Kidney (tissue), 22 donors: ENCODE measurements at places on chromosomes 5 and 9. TPM values are rescaled to one million over a fixed set of nuclear protein-coding genes. Genes with fewer than 3 reads are reported as not detected.
A peak's percentile ranks its signal among the peaks of the same experiment; 100 is the strongest.

DNA sequence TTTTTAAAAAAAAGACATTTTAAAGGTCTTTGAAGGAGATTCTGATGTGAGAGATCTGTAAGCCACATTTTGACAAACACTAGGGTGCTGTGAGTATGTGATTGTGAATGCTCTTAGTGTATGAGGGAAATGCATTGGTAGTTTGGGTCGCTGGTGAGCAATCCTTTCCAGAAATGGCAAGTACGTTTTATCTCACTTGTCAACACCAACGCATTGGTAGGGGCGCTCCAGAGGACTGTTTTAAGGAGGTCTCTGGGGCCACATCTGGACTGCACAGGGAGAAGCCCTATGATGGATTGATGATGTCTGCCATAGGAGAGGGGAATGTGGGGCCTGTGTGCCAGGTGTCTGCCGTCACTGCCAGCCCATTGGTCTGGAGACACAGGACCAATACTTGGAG, 522.6 kb downstream of the BNC2 start:
- DNase-seq = no peak
- H3K4me1 ChIP-seq = no peaks in the 10 kb centered on the region
- no peaks in the 10 kb centered on the region for H3K36me3 ChIP-seq
- H3K27me3 ChIP-seq = no peaks in the 10 kb centered on the region
- no peak overlapping the region for H3K27ac ChIP-seq

- H3K36me3 ChIP-seq = no peaks in the 10 kb centered on the region
- H3K4me1 ChIP-seq = no peaks in the 10 kb centered on the region
- peaks cover 26% of the 10 kb centered on the region for H3K27me3 ChIP-seq
- DNase-seq = no peak
- no peak overlapping the region for H3K27ac ChIP-seq
Measured at GRCh38 chr5:133607451-133607850, 4.9 kb downstream of the FSTL4 start.

- no peak overlapping the region for H3K4me3 ChIP-seq
- H3K36me3 ChIP-seq = no peaks in the 10 kb centered on the region
- H3K27me3 ChIP-seq = no peaks in the 10 kb centered on the region
- no peak for DNase-seq
- H3K4me1 ChIP-seq = no peaks in the 10 kb centered on the region
Measured at GRCh38 chr9:102779356-102779755, 215.8 kb upstream of the CYLC2 start.

- DNase-seq = peak; percentile 31
- peak overlapping the region; percentile 3 for H3K4me3 ChIP-seq
- no peaks in the 10 kb centered on the region for H3K36me3 ChIP-seq
- peaks cover 33% of the 10 kb centered on the region for H3K4me1 ChIP-seq
Measured at GRCh38 chr5:95808686-95809413, 13.7 kb downstream of the GLRX start.

Gene FABP6
- total RNA-seq = not detected

Gene IL7R
- total RNA-seq = 53.7 TPM

- H3K27ac ChIP-seq = no peak overlapping the region
- H3K4me3 ChIP-seq = no peak overlapping the region
- no peaks in the 10 kb centered on the region for H3K27me3 ChIP-seq
- no peaks in the 10 kb centered on the region for H3K36me3 ChIP-seq
Measured at GRCh38 chr9:103949096-103949495, 145.0 kb upstream of the SMC2 start.

Gene HMGCS1
- total RNA-seq = 55.1 TPM

- no peaks in the 10 kb centered on the region for H3K36me3 ChIP-seq
- DNase-seq = peak; percentile 77
- H3K4me3 ChIP-seq = no peak overlapping the region
- H3K4me1 ChIP-seq = no peaks in the 10 kb centered on the region
- no peak overlapping the region for H3K27ac ChIP-seq
Measured at GRCh38 chr5:149887622-149888183, 56.9 kb downstream of the PDE6A start.

DNA sequence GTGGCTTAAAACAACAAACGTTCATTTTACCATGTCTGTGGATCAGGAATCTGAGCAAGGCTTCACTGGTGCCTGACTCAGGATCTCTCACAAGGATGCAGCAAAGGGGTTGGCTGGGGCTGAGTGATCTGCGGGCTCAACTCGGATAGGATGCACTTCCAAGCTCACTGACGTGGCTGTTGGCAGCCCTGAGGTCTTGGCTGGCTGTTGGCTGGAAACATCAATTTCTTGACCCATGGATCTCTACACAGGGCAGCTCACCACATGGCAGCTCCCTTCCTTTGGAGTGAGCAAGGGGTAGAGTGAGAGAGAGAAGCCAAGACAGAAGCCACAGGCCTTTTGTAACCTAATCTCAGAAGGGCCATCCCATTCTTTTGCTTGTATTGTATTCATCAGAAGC, 202.1 kb downstream of the NXNL2 start:
- H3K36me3 ChIP-seq = no peaks in the 10 kb centered on the region
- DNase-seq = no peak
- no peak overlapping the region for H3K4me3 ChIP-seq

- no peak for DNase-seq
- peak overlapping the region; percentile 71 for H3K27ac ChIP-seq
- H3K4me3 ChIP-seq = no peak overlapping the region
Measured at GRCh38 chr5:6732634-6733410, 19.6 kb downstream of the TENT4A start.

DNA sequence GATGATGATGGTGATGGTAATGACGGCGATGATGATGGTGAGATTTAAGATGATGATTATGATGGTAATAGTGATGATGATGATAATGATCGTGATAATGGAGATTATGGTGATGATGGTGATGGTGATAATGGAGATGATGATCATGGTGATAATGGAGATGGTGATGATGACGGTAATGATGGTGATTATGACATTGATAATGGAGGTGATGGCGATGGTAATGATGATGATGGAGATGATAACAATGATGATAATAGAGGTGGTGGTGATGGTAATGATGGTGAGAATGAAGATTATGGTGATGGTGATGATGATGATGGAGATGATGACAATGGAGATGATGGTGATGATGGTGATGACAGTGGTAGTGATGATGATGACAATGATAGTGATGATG, 69.7 kb downstream of the MED10 start:
- no peak overlapping the region for H3K27ac ChIP-seq
- DNase-seq = no peak
- no peaks in the 10 kb centered on the region for H3K4me1 ChIP-seq
- H3K27me3 ChIP-seq = no peaks in the 10 kb centered on the region
- H3K4me3 ChIP-seq = no peak overlapping the region

DNA sequence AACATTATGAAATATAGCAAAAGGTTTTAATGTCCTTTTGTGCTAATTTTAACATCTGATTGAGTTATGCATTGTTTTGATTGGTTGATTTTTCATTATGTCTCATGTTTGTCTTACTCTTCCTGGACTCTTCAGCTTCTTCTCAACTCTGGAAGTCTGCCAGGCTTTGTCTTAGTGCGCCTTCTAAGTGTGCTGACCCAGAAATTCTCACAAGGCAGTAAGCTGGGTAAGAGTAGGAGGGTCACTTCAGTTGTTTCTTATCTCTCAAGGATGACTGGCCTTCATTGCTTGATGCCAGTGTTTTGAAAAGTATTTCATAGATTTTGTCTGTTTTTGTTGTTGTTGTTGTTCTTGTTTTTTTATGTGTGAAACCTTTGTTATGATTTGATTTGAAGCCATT, 59.2 kb downstream of the RIC1 start:
- no peaks in the 10 kb centered on the region for H3K27me3 ChIP-seq
- H3K4me1 ChIP-seq = peaks cover 2% of the 10 kb centered on the region
- H3K36me3 ChIP-seq = no peaks in the 10 kb centered on the region
- H3K4me3 ChIP-seq = no peak overlapping the region
- no peak for DNase-seq

Gene UGT3A1
- total RNA-seq = 6.1 TPM

GRCh38 chr5:9196403-9197227, 349.3 kb downstream of the SEMA5A start:
- H3K27me3 ChIP-seq = no peaks in the 10 kb centered on the region
- H3K4me3 ChIP-seq = no peak overlapping the region
- DNase-seq = no peak

Gene CSNK1G3
- 39.1 TPM for total RNA-seq

DNA sequence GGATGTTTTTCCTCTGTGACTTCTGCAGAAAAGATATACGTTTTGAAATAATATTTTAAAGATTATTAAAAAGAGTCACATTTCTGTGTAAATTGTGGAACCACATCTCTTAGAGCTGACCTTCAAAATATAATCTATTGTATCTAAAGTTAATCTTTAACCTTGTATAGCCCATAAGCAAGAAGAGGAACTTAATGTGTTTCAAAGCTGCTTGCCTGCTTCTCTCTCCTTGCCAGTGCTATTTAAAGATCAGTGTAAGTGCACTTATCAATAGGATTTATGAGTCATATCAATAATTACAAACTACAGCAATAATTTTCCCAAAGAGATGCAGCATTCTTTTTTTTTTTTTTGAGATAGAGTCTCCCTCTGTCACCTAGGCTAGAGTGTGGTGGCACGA, 29.4 kb upstream of the GDA start:
- no peaks in the 10 kb centered on the region for H3K36me3 ChIP-seq
- no peaks in the 10 kb centered on the region for H3K4me1 ChIP-seq
- no peak overlapping the region for H3K27ac ChIP-seq
- no peak overlapping the region for H3K4me3 ChIP-seq
- DNase-seq = no peak

Gene GARIN3
- not detected for total RNA-seq

- H3K27ac ChIP-seq = no peak overlapping the region
- DNase-seq = no peak
- peaks cover 54% of the 10 kb centered on the region for H3K36me3 ChIP-seq
- no peak overlapping the region for H3K4me3 ChIP-seq
Measured at GRCh38 chr5:176353533-176353932, 8.0 kb downstream of the KIAA1191 start.

GRCh38 chr9:16710888-16711287, 159.6 kb downstream of the BNC2 start:
- H3K36me3 ChIP-seq = no peaks in the 10 kb centered on the region
- H3K4me1 ChIP-seq = no peaks in the 10 kb centered on the region
- H3K27ac ChIP-seq = no peak overlapping the region
- H3K4me3 ChIP-seq = no peak overlapping the region
- H3K27me3 ChIP-seq = no peaks in the 10 kb centered on the region

GRCh38 chr9:114504341-114505186, 709 bp downstream of the WHRN start:
- peak; percentile 74 for DNase-seq
- H3K4me1 ChIP-seq = peaks cover 12% of the 10 kb centered on the region
- H3K4me3 ChIP-seq = peak overlapping the region; percentile 44
- H3K27me3 ChIP-seq = no peaks in the 10 kb centered on the region
- H3K36me3 ChIP-seq = no peaks in the 10 kb centered on the region

GRCh38 chr5:75756981-75757380, 39.7 kb upstream of the POC5 start:
- no peak overlapping the region for H3K4me3 ChIP-seq
- no peaks in the 10 kb centered on the region for H3K4me1 ChIP-seq
- no peaks in the 10 kb centered on the region for H3K36me3 ChIP-seq

GRCh38 chr5:142842994-142843905, 73.1 kb downstream of the ARHGAP26 start:
- no peaks in the 10 kb centered on the region for H3K36me3 ChIP-seq
- H3K4me3 ChIP-seq = no peak overlapping the region
- no peaks in the 10 kb centered on the region for H3K27me3 ChIP-seq
- no peak overlapping the region for H3K27ac ChIP-seq
- no peak for DNase-seq

DNA sequence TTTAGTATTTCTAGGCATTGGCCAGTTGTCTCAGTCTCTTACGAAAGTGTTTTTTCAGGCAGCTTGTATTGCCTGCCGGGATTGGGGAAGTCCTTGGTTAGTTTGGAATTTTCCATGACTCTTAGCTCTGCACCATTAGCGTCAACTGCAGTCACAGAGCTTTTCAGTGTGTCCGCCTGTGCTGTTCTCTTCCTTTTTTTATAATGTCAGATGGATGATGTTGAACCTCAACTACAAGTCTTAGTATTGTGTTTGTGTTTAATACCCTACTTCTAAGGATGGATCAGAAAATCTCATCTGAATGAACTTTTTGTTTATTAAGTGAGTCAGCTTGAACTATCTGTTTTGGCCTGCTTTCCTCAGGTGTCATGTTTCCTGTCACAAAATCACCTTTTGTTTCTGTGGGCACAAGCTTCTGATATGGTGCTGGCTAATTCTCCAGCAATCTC, 33.1 kb downstream of the ATP6V0E1 start:
- no peaks in the 10 kb centered on the region for H3K27me3 ChIP-seq
- no peaks in the 10 kb centered on the region for H3K36me3 ChIP-seq
- peak overlapping the region; percentile 75 for H3K27ac ChIP-seq
- H3K4me3 ChIP-seq = no peak overlapping the region
- DNase-seq = peak; percentile 24
- peaks cover 9% of the 10 kb centered on the region for H3K4me1 ChIP-seq

Gene MCIDAS
- total RNA-seq = 0.13 TPM

DNA sequence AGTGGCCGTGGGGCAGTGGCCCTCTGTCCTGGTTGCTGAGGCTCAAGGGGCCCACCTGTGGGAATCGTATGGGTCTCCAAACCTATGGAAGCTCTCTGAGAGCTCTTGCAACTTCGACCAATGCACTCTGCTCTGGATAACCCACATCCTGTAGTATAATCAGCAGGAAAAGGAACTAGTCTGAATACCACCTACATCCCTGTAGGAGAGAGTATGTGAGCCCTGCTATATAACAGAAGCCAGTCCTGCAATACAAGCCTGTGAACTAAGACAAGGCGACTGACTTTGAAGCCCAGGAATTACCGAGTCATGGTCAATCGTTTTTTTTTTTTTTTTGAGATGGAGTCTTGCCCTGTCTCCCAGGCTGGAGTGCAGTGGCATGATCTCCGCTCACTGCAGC, 29.8 kb upstream of the BICD2 start:
- peaks cover 7% of the 10 kb centered on the region for H3K27me3 ChIP-seq
- H3K4me1 ChIP-seq = no peaks in the 10 kb centered on the region
- no peaks in the 10 kb centered on the region for H3K36me3 ChIP-seq
- no peak overlapping the region for H3K27ac ChIP-seq
- no peak overlapping the region for H3K4me3 ChIP-seq
- no peak for DNase-seq

Gene TOR2A
- total RNA-seq = 12.7 TPM

GRCh38 chr5:32325062-32325461, 12.3 kb upstream of the MTMR12 start:
- no peaks in the 10 kb centered on the region for H3K27me3 ChIP-seq
- no peak overlapping the region for H3K27ac ChIP-seq
- no peaks in the 10 kb centered on the region for H3K36me3 ChIP-seq
- DNase-seq = no peak

DNA sequence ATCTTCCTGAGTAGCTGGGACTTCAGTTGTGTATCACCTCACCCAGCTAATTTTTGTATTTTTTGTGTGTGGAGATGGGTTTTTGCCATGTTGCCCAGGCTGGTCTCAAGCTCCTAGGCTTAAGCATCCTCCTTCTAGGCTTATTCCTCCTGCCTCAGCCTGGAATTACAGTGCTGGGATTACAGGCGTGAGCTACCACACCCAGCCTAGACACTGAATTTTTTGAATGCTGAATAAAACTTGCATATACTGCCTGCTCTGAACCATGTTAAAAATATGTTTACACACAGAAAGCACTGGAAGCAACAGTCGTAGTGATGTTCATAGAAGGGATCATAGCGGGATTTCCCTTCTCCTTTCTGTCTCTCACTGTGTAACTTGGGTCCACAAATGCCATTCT, 121.3 kb upstream of the ICE1 start:
- H3K27me3 ChIP-seq = no peaks in the 10 kb centered on the region
- peaks cover 7% of the 10 kb centered on the region for H3K4me1 ChIP-seq
- no peaks in the 10 kb centered on the region for H3K36me3 ChIP-seq
- H3K27ac ChIP-seq = no peak overlapping the region

GRCh38 chr5:171897231-171897630, 109.2 kb downstream of the FBXW11 start:
- no peak overlapping the region for H3K27ac ChIP-seq
- no peaks in the 10 kb centered on the region for H3K27me3 ChIP-seq
- H3K4me1 ChIP-seq = no peaks in the 10 kb centered on the region
- no peak overlapping the region for H3K4me3 ChIP-seq
- no peaks in the 10 kb centered on the region for H3K36me3 ChIP-seq
- DNase-seq = no peak
